ENCODE measurements at places on chromosomes 6 and 20. TPM values are rescaled to one million over a fixed set of nuclear protein-coding genes. Genes with fewer than 3 reads are reported as not detected.

DNA sequence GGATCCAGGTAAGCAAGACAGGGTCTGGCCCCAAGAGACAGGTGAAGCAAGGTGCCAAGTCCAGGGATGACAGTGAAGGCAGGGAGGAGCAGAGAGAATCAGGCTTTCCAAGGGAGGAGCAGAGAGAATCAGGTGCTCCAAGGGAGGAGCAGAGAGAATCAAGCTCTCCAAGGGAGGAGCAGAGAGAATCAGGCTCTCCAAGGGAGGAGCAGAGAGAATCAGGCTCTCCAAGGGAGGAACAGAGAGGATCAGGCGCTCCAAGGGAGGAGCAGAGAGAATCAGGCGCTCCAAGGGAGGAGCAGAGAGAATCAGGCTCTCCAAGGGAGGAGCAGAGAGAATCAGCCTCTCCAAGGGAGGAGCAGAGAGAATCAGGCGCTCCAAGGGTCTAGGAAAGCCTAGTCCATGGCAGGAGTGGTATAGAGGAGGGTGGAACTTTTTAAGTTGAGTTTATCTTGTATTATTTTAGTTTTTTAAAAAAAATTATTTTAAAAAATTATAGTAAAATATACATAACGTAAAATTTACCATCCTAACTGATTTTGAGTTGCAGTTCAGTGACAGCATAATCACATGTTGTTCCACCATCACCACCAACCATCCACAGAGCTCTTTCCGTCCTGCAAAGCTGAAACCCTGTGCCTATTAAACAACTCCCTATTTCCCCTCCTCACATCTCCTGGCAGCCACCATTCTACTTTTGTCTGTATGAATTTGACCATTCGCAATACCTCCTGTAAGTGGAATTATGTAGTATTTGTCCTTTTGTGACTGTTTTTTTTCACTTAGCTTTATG, 64.1 kb downstream of the SASH1 start:
- DNase-seq = no peak

DNA sequence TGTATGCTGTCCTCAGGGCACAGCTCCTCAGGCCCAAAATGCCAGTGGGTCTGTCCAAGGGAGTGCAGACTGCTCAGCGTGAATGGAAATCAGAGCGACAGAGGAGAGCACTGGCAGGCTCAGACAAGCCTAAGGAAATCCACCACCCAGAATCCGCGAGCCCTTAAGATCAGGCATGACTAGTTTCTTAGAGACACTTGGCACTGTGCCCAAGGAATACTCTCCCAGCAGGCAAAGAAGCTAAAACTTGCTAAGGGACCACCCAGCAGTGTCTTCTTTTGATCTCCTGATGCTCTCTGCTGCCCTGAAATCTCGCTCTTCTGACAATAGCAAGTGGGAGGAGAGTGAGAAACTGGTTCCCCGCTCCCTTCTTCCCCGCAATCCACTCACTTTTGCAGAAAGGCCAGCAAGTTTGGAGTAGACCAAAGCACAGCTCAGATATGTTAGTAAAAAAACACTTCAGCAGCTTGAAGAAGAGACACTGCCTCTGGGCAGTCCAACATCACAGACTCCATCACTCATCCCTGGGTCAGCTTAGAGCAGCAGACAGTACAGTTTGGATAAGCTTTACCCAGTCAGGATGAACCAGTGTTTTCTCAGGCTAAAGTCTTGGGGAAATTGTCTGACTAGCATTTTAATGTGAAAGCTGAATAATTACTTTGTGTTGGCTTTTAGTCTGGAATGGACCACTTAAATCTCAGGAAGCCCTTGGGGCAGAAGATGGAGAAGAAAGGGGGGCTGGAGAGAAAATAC, 32.4 kb downstream of the TRAF3IP2 start:
- DNase-seq = no peak

GRCh38 chr6:6534399-6534798, 54.1 kb upstream of the LY86 start:
- no peak for DNase-seq

DNA sequence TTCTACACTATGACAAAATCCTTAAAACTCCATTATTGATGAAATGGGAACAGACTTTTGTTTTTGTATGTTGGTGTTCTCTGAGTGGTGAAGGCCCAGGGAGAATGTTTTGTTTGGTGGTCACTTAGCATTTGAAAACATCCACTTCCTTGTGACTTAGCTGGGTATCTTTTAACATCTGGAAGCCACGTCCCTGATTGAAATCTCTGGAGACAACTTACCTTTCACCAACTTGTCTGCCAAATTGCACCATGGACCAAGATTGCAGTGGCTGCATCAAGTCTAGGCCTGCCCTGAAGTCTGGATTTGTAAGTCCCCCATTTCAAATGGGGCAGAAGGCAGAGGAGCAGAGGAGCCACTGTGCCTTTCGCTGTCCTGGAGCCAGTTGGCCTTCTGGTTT, 534 bp upstream of the EFCAB8 start:
- DNase-seq = no peak

- DNase-seq = peak; percentile 6
Measured at GRCh38 chr6:100078509-100078908, 84.5 kb upstream of the MCHR2 start.

DNA sequence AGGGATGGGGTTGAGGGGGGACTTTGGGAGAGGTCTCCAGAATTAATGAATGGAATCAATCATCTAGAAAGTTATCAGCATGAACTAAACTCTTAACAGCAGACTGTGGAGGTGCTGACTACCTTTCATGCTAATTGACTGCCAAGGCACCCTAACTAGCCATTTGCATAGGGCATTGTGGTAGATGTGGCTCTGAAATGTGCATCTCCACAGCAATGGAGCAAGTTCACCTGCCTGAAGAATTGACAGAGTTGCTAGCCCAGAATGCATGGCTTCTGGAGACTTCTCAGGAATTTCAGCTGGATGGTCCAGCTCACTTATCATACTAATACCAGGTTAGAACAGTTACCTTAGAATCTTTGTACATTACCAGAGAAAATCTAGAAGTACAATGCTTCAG, 745.6 kb downstream of the KIF16B start:
- no peak for DNase-seq

DNA sequence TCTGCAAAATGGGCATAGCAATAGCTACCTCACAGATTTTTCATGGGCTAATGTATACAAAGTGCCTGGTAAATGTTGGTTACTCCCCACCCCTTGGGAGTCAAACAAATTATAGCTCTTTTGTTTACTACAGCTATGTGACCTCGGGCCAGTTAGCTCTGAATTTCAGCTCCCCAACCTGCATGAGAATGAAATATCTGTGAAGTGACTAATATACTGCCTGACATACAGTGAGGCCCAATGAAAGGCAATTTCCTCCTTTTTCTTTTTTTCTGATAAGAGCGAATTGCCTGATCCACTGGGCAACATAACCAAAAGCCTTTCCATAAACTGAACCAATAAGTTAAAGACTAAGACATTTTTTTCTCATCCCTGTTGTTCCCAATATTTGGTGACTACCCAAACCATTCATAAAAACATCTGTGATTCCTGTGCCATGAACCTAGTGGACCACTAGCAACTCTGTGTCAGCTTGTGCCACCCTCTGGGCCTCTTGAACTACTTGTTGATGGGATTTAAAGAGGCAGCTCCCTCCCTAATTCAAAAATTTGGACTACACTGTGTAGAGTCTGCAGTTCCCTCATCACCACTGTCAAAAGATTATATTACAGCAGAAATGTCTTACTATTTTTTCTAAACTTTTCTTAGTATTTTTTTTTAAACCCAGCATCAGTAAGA, 91.9 kb upstream of the TMEM30A start:
- DNase-seq = no peak

DNA sequence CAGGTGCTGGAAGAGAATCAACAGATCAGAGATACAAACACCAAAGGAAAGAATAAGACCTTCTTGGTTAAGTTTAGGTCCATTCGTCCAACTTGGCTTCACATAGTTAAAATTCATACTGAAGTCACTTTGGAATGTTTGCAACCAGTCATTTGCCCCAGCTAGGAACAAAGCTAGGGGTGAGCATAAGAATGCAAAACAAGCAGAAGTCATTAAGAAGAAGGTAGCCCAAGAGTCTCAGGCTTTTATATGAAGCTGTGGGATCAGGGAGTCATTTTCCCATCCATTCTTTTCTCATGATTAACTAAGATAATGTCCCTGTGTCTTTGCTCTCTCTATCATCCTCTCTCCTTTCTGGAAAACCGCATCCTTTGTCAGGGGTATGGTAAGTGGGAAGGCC, 51.5 kb upstream of the TMEM170B start:
- no peak for DNase-seq

- DNase-seq = no peak
Measured at GRCh38 chr6:79062708-79063107, 15.3 kb downstream of the PHIP start.

- DNase-seq = no peak
Measured at GRCh38 chr6:154865291-154865690, 129.8 kb upstream of the TIAM2 start.

DNA sequence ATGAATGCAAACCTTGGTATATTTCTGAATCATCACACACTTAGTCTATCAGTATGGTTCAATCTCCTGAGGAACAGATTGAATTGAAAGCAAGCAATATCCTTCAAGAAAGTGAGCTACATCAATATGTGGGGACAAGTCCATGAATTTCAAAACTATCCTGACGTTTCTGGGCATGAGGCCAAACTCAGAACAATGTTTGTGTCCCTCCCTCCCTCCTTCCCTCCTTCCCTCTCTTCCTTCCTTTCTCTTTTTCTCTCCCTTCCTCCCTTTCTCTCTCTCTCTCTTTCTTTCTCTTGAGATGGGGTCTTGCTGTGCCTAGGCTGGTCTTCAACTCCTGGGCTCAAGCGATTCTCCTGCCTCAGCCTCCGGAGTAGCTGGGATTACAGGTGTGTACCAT, 27.9 kb upstream of the SYNCRIP start:
- no peak for DNase-seq

- no peak for DNase-seq
Measured at GRCh38 chr6:905556-905955, 212.6 kb upstream of the EXOC2 start.

DNA sequence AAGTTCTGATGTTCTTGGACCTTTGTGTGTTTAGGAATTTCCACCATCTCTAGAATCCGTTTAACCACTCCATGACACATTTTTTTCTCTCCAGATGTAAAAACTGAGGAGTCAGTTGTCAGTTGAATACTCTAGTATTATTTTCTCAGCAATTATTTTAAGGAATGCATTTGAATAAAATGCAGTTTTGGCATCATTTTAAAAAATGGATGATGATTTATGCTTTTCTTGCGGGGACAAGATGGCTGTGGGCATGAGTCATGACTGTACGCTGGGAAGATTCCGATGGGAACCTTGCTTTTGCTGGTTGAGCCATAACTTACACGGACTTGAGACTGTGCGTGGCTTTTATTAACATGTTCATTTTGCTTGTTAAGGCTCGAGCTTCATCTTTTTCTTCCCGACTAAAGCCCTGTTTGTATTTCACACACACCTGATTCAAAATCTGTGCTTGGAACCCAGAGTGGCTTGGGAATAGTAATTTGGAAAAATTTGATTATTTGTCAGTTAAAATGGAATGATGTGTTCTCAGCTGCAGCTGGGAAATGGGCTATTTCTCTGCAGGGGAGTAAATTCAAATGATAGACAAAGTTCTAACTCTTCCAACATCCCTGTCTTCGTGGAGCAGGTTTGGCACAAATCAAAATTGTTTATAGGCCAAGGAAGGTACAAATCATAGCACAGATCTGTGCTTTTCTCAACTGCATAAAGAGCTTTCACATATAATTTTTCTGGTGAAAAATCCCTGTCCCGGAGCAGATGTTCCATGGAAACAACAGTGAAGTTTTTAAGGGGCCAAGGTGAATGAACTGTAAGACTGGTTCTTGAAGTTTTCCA, 470.5 kb upstream of the JAG1 start:
- DNase-seq = no peak

- DNase-seq = no peak
Measured at GRCh38 chr6:152127432-152128165, 320.1 kb downstream of the ESR1 start.

Gene MICB
- total RNA-seq = 21.4 TPM

Gene MRPS26
- total RNA-seq = 52.4 TPM

Gene NTSR1
- not detected for total RNA-seq

Gene HSPA1L
- 0.86 TPM for total RNA-seq

Gene GLO1
- 144 TPM for total RNA-seq

Gene MMP24
- total RNA-seq = not detected

Gene OSTM1
- 7.1 TPM for total RNA-seq

Gene EYA2
- total RNA-seq = not detected

Gene PAX1
- not detected for total RNA-seq

Gene POM121L2
- not detected for total RNA-seq

Gene SNRNP48
- 22.7 TPM for total RNA-seq

Data from activated naive CD4-positive, alpha-beta T cell treated with anti-CD3 and anti-CD28 coated beads for 36 hours (primary cell).